ENCODE measurements at places on chromosomes 3 and 15. TPM values are rescaled to one million over a fixed set of nuclear protein-coding genes. Genes with fewer than 3 reads are reported as not detected.

DNA sequence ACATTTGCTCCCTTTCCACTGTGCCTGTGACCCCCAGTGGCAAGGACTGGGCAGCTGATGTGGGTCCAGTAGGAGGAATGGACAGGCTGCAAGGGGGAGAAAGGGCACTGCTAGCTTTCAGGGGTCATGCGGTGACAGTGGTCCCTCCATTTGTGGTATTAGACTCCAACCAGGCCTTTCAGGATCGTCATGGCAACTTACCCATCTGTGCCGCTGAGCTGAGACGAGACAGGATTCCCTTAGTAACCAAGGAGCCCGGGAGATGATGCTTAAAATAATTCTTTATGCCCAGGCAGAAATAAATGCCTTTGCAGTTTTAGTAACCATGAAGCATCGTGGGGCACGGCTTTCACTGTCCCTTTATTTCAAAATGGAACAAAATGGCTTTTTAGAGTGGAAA is 15.9 kb upstream of the MRPL3 start:
- DNase-seq: no peak

DNA sequence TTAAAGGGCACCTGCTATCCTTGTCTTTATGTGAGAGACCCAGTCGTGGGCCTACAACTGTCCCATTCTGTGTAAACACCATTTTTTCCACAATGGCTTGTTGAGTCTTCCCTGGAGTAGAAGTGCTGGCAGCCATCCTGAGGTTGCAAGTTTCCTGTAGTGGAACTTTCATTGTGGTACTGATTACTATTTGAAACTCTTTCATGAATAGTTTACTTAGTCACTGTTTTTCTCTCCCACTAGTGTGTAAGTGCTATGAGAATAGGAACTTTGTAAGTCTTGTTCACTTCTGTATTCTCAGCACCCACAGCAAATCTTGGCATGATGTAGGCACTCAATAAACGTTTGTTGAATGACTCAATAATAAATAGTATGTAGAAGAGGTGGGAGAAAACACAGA is 48.6 kb downstream of the RARB start:
- no peak for DNase-seq

- no peak for DNase-seq
Measured at GRCh38 chr3:178078953-178079352, 457.3 kb upstream of the KCNMB2 start.

- DNase-seq: peak; percentile 75
Measured at GRCh38 chr3:39166932-39167532, 13.6 kb upstream of the CSRNP1 start.

DNA sequence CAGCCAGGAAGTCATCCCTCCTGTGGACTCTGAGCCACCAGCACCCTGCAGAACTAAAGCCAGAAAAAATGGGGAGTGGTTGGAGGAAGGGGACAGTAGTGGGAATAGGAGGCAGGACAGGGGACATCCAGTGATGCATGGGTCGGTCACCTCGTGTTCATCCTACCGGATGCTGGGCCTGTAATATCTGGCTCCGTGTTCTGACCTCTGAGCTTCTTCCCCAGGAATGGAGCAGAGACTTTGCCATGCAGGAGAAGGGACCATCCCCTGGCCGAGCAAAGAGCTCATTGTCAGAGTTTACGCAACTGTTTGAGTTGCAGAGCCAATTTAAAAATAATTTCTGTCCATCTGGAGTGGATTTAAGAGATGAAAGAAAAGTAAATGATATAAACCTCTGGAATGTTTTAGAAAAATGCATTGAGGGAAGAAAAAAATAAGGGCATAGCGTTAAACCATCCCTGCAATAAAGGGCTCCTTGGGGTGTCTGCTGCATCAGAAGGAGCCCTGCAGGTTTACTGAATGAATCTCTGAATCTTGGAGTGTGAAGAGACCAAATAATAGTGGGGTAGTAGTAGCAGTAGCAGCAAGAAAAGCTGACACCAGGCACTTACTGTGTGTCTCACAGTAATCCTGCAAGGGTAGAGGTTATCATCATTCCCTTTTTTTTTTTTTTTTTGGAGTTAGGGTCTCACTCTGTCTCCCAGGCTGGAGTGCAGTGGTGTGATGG is 70.9 kb downstream of the AAGAB start:
- no peak for DNase-seq

GRCh38 chr15:89444241-89445225 is 51.9 kb downstream of the RHCG start:
- no peak for DNase-seq

GRCh38 chr3:189902230-189903186 is 218.2 kb downstream of the P3H2 start:
- DNase-seq: no peak

Gene NOX5
- 339 TPM for total RNA-seq
